ENCODE measurements at places on chromosomes 4 and X.

DNA sequence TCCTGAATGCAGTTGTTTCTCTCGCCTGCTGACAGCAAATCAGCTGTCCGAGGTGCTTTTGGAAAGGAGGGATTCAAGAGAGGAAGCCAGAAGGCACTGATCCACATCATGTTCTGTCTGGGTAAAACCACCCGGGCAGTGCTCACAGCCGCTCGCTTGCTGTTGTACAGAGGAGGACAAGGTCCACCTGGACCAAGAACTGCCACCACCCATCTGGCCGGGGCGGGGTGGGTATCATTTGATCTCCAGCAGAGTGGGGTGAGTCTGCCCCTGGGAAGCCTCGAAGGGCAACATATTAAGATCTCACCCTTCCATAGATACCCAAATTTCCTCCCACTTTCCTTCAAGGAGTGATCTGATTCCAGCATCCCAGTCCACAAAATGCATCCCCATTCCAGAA lies 113.1 kb downstream of the DCTD start:
- no peak for DNase-seq

DNA sequence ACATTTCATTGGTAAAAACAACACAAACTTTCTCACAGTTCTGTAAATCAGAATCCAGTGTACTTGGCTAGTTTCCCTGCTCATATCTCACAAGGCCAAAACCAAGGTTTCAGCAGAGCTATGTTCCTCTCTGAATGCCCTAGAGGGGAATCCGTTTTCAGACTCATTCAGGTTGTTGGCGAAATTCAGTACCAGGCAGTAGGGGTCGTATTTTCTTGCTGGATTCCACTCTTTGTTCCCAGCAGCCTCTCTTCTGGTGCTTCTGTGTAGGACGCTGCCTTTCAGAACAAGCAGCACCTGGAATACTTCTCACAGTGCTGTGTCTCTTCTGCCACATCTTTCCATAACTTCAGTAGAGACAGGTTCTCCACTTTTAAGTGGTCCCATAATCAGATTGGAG lies 351.9 kb downstream of the PCDH18 start:
- DNase-seq = no peak

GRCh38 chr4:54090804-54091623 lies 8.9 kb upstream of the GSX2 start:
- DNase-seq = no peak

- DNase-seq = no peak
Observed at GRCh38 chrX:37905436-37906147, 58.2 kb upstream of the DYNLT3 start.

Data from K562 (cell line).